ENCODE measurements at places on chromosomes 11 and 22. TPM values are rescaled to one million over a fixed set of nuclear protein-coding genes. Genes with fewer than 3 reads are reported as not detected.

GRCh38 chr11:64284048-64284961, at the start of gene BAD:
BAD (minus strand) TSS chr11:64284665; CDS start chr11:64284368, 297 bp downstream.
- H3K36me3 ChIP-seq, result peaks cover 6% of the 10 kb centered on the region
- no peaks in the 10 kb centered on the region for H3K4me1 ChIP-seq
- H3K4me3 ChIP-seq, result peak within 1 kb of the TSS; percentile 75
- DNase-seq, result peak; percentile 96
- peak within 1 kb of the TSS; percentile 94 for H3K27ac ChIP-seq
- H3K27me3 ChIP-seq, result no peaks in the 10 kb centered on the region

DNA sequence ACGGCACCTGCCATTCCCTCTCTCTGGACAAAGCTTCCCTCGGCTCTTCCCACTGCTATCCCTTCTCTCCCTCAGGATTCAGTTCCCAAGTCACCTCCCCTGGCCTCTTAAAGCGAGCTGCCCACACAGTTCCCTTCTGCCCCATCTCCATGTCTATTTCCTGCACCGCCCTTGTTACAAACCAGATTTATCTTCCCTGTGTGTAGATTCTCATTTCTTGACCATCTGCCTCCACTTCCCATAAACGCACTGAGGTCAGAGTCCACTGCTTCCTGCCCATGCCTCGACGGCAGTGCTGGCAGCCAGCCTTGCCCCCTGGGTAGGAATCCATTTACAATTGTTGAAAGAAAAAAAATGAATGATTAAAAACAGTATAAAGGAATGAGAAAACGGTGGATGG, 11.6 kb upstream of the APOBEC3B start:
- H3K4me3 ChIP-seq, result no peak overlapping the region
- no peaks in the 10 kb centered on the region for H3K27me3 ChIP-seq
- no peak for DNase-seq
- no peaks in the 10 kb centered on the region for H3K36me3 ChIP-seq
- H3K27ac ChIP-seq, result no peak overlapping the region

- no peaks in the 10 kb centered on the region for H3K36me3 ChIP-seq
- no peak overlapping the region for H3K27ac ChIP-seq
- peaks cover 3% of the 10 kb centered on the region for H3K4me1 ChIP-seq
- DNase-seq, result no peak
- no peaks in the 10 kb centered on the region for H3K27me3 ChIP-seq
These were observed 72.4 kb downstream of the LDLRAD3 start for GRCh38 chr11:36016263-36016662.

GRCh38 chr22:26168330-26168851, 871 bp upstream of the SEZ6L start:
- H3K27ac ChIP-seq, result no peak overlapping the region
- peaks cover 39% of the 10 kb centered on the region for H3K27me3 ChIP-seq
- H3K4me1 ChIP-seq, result peaks cover 9% of the 10 kb centered on the region
- H3K4me3 ChIP-seq, result no peak overlapping the region
- H3K36me3 ChIP-seq, result no peaks in the 10 kb centered on the region
- no peak for DNase-seq

- no peaks in the 10 kb centered on the region for H3K4me1 ChIP-seq
- H3K27me3 ChIP-seq, result no peaks in the 10 kb centered on the region
- DNase-seq, result peak; percentile 72
- no peaks in the 10 kb centered on the region for H3K36me3 ChIP-seq
- H3K27ac ChIP-seq, result no peak overlapping the region
- no peak overlapping the region for H3K4me3 ChIP-seq
These were observed 615.9 kb upstream of the FAT3 start for GRCh38 chr11:91608677-91609076.

- no peak overlapping the region for H3K4me3 ChIP-seq
- H3K36me3 ChIP-seq, result peaks cover 34% of the 10 kb centered on the region
- peak overlapping the region; percentile 90 for H3K27ac ChIP-seq
- no peaks in the 10 kb centered on the region for H3K4me1 ChIP-seq
These were observed 24.4 kb upstream of the MGAT3 start for GRCh38 chr22:39432361-39432811.

DNA sequence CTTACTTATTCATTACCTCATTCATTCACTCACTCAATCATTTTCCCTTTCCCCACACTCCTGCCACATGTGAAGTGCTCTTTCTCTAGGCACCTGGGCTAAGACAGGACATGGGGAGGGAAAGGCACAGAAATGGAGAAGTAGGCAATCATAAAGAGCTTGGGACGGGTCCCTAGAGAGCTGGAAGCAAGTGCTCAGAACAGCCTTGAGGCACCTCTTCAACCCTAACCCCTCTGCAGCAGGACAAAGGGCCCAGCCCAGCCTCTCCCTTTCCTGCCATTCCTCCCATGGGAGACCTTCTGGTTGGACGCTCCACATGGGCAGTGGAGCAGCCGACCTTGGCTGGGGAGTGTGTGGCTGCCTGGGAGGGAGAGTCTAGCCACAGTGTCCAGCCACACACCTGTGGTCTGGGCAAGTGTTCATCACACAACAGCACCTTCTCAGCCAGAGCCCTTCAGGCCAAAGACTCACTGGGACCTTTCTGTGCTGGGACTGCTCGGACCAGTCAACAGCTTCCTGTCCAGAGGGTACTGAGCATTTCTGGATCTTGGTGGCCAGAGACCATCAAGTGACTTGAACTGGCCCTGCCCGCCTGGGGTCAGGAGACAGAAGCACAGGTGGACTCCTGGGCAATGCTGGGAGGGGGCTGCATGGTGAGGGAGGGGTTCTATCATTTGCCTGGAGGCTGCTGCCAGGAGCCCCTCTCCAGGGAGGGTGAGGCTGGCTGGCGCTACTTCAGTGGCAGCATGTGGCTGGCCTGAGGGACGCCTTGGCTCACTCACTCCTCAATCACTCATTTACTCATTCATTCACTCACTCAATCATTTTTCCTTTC, 1.0 kb upstream of the MUC5AC start:
- H3K4me1 ChIP-seq, result no peaks in the 10 kb centered on the region
- no peaks in the 10 kb centered on the region for H3K27me3 ChIP-seq
- H3K36me3 ChIP-seq, result no peaks in the 10 kb centered on the region
- no peak overlapping the region for H3K27ac ChIP-seq
- no peak for DNase-seq
- no peak overlapping the region for H3K4me3 ChIP-seq

- peaks cover 8% of the 10 kb centered on the region for H3K4me1 ChIP-seq
- H3K27me3 ChIP-seq, result no peaks in the 10 kb centered on the region
- H3K27ac ChIP-seq, result peak within 1 kb of the TSS; percentile 92
- H3K4me3 ChIP-seq, result peak within 1 kb of the TSS; percentile 69
These were observed at the start of gene XRCC6 for GRCh38 chr22:41621099-41621910. XRCC6 (plus strand) TSS chr22:41621295; CDS start chr22:41622005, 710 bp downstream.

DNA sequence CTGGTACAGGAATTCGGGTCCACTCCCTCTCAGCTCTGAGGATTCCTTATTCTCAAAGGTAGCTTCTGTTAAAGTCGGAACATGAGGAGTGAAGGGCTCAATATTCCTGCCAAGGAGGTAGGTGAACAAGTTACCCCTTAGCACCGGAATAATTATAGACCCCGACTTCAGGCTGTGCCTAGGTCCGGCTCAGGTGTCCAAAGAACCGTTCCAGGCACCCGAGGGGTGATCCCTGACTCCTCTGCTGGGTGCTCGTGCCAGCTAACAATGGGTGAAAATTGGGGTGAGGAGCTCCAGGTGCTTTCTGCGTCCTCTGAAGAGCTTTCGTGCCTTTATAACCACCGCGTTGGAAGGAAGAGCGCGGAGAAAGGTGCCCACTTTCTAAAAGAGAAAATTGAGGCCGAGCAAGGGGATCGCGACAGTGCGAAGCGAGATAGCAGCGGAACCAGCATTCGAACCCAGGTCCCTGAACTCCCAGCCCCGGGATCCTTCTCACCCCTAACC, 393 bp downstream of the CYB561A3 start:
- peak overlapping the region; percentile 80 for H3K4me3 ChIP-seq
- H3K4me1 ChIP-seq, result no peaks in the 10 kb centered on the region
- peak overlapping the region; percentile 100 for H3K27ac ChIP-seq

DNA sequence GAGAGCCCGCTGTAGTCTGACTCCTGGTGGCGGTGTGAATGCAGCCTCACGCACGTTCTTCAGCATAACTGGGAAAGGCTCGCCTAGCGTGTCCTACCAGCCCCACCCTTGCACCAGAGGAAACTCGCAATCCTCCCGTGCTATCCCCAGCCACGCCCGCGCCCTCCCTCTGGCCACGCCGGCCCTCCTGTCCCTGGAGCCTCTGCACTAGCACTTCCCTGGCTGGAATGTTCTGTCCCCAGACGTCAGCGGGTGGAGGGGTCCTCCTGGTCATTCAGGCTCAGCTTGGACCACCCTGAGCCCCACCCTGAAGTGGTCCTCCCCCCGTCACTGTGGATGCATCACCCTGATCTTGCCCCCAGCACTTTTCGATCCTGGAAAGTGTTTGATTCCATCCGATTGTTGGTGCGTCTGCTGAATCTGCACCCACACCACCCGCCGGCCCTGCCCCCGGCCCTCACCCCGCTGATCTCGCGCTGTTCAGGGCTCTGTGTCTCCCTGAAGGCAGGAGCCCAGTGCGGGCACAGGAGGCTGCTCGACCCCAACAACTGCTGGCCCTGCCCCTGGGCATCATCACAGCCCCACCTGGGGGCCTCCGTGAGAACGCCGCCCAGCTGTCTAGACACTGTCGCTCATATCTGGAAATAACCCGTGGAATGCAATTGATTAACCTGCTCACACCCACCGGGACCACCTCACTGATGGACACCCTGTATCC, 437.0 kb downstream of the TBC1D22A start:
- peaks cover 16% of the 10 kb centered on the region for H3K4me1 ChIP-seq
- no peak for DNase-seq
- no peaks in the 10 kb centered on the region for H3K36me3 ChIP-seq
- H3K4me3 ChIP-seq, result no peak overlapping the region
- no peaks in the 10 kb centered on the region for H3K27me3 ChIP-seq
- no peak overlapping the region for H3K27ac ChIP-seq

- H3K4me1 ChIP-seq, result peaks cover 8% of the 10 kb centered on the region
- no peak for DNase-seq
- H3K27me3 ChIP-seq, result no peaks in the 10 kb centered on the region
- H3K27ac ChIP-seq, result peak overlapping the region; percentile 21
- no peaks in the 10 kb centered on the region for H3K36me3 ChIP-seq
- H3K4me3 ChIP-seq, result peak overlapping the region; percentile 76
These were observed 830 bp downstream of the ACAT1 start for GRCh38 chr11:108122166-108122628.

DNA sequence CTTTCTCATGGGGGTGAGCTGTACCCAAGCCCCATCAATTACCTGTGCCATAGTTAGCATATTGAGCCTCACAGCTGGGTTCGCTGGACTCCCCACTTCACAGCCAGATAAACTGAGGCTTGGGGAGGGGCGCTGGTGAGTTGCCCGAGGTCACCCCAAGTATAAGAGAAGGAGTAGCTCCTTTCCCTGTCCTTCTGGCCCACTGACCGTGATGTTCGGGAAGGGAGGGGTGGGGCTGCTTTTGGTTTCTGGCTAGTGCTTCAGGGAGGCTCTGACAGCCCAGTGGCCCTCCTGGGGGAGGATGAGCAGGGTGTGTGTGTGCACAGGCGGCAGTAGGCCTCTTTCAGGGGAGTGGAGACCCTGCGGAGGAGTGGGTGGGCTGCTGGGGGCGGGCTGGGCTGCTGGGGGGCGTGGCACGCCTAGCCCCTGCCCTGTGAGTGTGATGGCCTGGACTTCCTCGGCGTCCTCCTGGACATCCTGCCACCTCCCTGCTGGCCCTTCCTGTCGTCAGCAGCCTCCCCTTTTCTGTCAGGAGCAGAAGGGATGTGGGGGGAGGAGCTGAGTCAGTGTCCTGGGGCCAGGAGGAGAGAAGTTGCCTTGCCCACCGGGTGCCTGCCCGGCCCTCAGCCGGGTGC, 50.3 kb downstream of the TRIOBP start:
- no peaks in the 10 kb centered on the region for H3K27me3 ChIP-seq
- peak overlapping the region; percentile 95 for H3K4me3 ChIP-seq
- H3K4me1 ChIP-seq, result peaks cover 20% of the 10 kb centered on the region
- H3K36me3 ChIP-seq, result no peaks in the 10 kb centered on the region

DNA sequence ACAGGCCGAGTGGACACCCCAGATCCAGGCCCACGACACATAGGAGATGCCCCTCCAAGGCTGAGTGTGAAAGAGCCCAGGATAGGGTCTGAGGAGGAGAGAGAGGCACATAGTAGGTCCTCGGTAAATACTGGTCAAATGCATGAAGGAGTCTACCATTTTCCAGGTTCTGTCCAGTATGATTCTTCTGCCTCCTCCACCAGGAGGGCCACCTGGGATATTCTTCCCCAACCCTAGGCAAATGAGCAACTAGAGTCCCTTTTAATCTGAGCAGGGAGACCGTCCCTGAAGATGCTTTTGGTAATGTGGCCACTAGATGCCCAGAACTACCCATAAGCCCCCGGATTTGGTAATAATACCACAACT, 6.7 kb downstream of the PDGFB start:
- no peak overlapping the region for H3K4me3 ChIP-seq
- no peak for DNase-seq
- H3K27ac ChIP-seq, result no peak overlapping the region
- H3K4me1 ChIP-seq, result peaks cover 49% of the 10 kb centered on the region

GRCh38 chr11:31089117-31089516, 280.4 kb downstream of the DCDC1 start:
- no peaks in the 10 kb centered on the region for H3K36me3 ChIP-seq
- no peaks in the 10 kb centered on the region for H3K27me3 ChIP-seq
- no peaks in the 10 kb centered on the region for H3K4me1 ChIP-seq
- H3K4me3 ChIP-seq, result no peak overlapping the region
- DNase-seq, result no peak

DNA sequence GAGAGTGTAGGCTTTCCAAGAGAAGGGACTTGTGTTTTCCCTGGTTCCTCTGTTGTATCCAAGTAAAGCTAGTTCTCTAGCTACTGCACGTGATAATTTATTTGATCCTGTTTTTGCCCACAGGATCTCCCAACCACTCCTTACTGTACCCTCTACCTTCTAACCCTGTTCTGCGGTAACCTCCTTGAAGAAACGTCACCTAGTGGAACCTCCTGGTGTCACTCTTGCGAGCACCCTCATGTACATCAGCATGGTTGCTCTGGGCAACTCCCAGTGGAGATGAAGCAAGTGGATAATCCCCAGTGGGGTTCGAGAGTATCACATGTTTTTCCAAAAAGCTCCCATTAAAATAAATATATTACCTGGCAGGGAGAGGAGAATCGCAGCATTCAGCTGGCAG, 108.9 kb upstream of the CLMP start:
- no peaks in the 10 kb centered on the region for H3K36me3 ChIP-seq
- H3K27me3 ChIP-seq, result peaks cover 22% of the 10 kb centered on the region
- no peak overlapping the region for H3K4me3 ChIP-seq
- H3K27ac ChIP-seq, result no peak overlapping the region
- no peak for DNase-seq
- H3K4me1 ChIP-seq, result peaks cover 10% of the 10 kb centered on the region

GRCh38 chr11:70490723-70491558, 92.6 kb downstream of the CTTN start:
- no peak overlapping the region for H3K27ac ChIP-seq
- H3K4me1 ChIP-seq, result peaks cover 3% of the 10 kb centered on the region
- H3K27me3 ChIP-seq, result no peaks in the 10 kb centered on the region
- no peak for DNase-seq
- no peaks in the 10 kb centered on the region for H3K36me3 ChIP-seq

FJX1 gene
- 4.0 TPM for total RNA-seq

TMEM191B gene
- total RNA-seq, result 8.1 TPM

INSC gene
- total RNA-seq, result 0.91 TPM

CSF2RB gene
- 14.3 TPM for total RNA-seq

CARD18 gene
- not detected for total RNA-seq
